ENCODE measurements at places on chromosomes 7 and 10.

DNA sequence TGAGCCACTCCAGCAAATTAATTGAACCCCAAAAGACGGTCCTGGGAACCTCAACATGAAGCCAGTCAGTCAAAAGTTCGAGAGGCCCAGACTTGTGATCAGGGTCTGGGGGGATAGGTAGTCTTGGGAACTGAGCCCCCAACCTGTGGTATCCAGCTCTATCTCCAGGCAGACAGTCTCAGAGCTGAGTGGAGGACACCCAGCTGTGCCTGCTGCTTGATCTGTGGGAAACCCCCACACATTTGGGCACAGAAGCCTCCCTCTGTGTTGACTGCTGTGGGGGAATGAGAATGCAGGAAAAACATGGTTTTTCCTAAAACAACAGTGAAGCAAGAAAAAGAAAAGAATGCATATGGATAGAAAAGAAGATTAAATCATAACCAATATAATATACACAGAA, 16.3 kb upstream of the SNX8 start:
- DNase-seq = no peak

DNA sequence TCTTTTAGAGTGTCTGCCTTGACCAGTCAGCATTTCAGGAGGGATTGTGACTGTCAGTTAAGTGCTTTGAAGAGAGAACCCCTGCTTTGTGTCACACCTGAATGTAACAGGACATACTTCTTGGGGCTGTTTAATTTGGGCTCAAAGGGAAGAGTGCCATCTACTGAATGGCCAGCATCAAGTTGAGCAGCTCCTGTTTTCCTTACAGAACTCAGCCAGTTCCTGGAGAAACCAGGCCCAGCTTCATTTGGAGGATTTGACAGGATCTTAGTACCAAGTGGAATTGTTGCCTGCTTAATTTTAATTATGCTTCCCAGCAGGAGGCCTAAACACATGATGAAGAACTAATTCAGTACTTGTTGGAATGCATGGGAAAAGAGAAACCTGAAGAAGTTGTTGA, 8.3 kb downstream of the ADD3 start:
- DNase-seq = peak; percentile 38

DNA sequence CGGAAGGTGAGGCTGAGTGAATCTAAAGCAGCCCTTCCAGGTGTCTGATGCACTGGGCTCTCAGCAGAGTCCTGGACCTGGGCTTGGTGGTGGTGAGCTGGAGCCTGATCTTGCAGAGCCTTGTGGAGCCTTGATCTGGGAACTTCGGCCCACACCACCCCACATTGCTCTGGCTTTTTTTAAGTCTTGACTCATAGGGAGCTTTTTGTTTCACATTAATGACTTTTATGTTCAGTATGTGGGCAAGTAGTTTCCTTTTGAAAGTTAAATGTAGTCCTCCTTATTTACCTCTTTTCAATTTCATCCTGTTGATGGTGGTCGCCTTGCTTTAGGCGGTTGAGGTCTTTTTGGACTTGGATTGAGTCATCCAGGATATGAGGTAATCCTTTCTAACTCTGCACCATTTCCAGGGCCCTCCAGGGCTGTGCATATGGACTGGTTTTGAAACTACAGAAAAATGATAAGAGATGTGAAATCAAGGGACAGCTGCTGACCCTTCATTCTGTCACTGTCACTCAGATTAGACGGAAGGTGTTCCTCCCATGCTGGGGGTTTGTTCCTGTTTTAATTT, 2.9 kb upstream of the NRAP start:
- DNase-seq = no peak

DNA sequence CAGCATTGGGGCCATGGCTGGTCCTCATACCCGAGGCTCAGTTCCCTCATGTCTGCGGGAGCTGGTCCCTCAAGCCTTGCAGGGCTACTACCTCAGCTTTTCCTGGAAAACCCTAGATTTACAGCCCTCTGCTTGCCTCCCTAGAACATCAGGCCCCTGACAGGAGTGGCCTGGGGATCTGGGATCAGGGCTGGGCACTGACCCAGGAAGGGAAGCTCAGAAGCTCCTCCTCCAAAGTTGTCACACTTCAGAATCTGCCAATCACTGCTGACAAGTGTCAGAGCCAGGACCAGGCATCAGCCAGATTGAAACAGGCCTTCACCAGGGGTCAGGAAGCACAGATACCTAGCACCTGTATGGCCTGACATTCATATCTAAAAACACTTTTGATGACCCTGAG, 115.2 kb downstream of the GRID1 start:
- DNase-seq = no peak

- no peak for DNase-seq
Observed at GRCh38 chr10:6342096-6342685, 139.5 kb downstream of the PFKFB3 start.

GRCh38 chr10:124026589-124026939, 66.8 kb downstream of the CHST15 start:
- no peak for DNase-seq

GRCh38 chr10:102781921-102782557, 38.3 kb downstream of the WBP1L start:
- no peak for DNase-seq

DNA sequence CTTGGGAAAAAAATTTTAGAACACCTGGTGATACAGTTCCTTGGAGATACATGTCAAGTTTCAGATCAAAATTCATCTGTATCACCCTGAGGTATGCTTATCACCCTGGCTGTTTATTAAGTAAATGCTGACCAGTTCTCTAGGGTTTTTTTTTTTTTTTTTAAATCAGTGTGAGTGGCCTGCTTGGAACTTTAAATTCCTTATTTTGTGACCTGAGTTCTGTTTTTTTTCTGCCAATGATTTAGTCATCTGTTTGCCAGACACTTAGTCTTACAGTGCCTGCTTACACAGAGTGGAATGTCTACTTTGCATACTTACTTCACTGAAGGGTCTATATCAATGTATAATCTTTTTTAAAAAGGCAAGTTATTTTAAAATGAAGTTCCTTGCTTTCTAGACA, 1.8 kb downstream of the TSPAN13 start:
- no peak for DNase-seq

DNA sequence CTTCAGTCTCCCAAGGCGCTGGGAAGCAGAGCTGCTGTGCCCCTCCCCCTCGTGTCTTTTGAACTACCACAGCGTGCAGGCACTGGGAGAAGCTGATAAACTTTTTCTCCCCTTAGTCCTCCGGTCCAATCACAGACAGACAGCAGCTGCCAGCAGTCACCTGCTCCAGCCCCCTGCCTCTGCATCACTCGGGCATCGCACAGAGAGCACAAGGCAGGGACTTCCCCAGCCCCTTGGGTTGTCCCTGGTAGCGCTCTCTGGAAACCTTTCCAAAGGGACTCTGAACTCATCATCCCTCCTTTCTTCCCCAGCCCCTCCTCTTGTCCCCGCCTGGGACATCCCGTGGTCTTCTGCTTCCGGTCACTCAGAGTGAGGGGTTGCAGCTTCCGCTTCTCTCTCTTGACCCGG, 1.4 kb upstream of the NEUROG3 start:
- no peak for DNase-seq

- no peak for DNase-seq
Observed at GRCh38 chr10:116684781-116685180, 57.6 kb downstream of the HSPA12A start.

- no peak for DNase-seq
Observed at GRCh38 chr7:120274482-120274881, 1.5 kb downstream of the KCND2 start.

- no peak for DNase-seq
Observed at GRCh38 chr10:35517431-35518181, 87.5 kb upstream of the GJD4 start.

- DNase-seq = no peak
Observed at GRCh38 chr7:152617056-152617455, 58.9 kb downstream of the XRCC2 start.

DNA sequence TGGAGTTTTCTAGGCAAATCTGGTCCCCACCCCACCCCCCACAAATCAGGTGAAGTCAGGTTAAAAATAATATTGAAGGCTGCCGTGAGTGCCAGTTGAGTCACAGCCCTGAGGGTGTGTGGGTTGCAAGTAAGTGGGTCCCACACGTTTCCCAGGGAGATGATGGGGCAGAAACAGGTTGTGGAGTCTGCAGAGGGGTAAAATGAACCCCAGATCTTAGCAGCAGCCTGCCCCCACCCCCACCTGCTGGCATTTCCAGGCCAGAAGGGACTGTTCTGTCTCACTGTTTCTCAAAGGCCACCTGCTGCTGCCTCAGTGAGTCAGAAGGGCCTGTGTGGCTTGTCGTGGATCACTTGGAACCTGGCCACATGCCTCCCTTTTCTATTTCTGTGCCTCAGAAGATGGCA, 59.8 kb upstream of the SMNDC1 start:
- no peak for DNase-seq

DNA sequence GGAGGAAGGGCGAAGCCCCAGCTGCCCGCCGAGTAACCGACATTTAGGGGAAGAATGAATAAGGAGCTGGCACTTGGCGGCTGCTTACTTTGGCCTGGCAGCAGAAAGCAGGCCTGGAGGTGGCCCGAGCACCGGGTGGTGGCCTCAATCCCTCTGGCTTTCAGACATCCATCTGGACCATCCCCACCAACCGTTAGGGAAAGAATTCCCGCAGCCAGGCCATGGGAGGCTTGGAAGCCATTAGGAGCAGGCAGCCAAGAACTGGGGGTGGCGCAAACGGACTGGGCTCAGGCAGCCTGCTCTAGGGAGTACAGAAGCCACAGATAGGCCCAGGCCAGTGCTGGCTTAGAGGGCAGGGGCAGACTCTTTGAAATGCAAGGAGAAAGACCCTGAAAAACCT, 132.7 kb downstream of the NEURL1 start:
- DNase-seq = no peak

DNA sequence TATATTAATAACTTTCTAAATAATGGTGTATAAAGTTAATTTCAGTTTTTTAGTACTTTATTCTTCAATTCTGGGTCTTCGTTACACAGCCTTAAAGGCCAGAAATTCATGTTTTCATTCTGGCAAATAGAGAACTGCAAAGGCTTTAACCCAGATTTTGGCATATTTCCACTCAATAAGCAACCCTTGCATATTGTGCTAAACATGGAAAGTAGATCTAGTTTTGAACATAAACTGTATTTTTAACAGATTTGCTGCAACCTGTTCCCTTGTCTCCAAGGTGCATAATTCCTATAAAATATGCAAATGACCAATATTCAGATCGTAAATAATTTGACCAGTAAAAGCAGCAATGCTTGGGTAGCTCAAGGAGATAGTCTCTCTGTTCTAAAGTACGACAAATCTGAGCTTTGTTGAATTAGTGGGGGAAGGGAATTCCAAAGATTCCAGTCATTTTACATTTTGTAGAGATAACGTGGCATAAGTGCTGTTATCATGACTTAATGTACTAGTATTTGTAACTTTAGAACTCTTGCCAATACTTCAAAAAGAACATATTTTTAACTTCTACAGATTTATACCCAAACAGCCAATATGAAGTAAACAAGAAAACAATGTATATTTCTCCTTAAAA, 46.4 kb upstream of the RSBN1L start:
- DNase-seq = no peak

- DNase-seq = no peak
Observed at GRCh38 chr10:1197384-1197783, 141.2 kb downstream of the WDR37 start.

DNA sequence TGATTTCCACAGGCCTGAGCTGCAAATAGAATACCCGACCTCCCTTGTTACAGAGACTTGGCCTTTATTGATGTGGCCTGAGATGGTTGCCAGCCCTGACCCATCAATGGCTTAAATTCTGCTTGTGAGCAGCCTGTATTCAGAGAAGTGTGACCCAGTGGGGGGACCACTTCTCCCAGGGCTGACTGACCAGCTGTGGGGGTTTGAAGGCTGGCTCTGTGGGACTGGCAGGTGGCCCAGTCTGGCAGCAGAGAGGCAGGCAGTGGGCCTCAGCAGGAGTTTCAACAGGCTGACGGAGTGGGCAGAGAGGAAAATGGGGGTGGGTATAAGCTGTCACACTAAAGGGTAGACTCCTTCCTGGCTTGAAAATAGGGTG, 12.2 kb upstream of the PPIF start:
- DNase-seq = no peak

DNA sequence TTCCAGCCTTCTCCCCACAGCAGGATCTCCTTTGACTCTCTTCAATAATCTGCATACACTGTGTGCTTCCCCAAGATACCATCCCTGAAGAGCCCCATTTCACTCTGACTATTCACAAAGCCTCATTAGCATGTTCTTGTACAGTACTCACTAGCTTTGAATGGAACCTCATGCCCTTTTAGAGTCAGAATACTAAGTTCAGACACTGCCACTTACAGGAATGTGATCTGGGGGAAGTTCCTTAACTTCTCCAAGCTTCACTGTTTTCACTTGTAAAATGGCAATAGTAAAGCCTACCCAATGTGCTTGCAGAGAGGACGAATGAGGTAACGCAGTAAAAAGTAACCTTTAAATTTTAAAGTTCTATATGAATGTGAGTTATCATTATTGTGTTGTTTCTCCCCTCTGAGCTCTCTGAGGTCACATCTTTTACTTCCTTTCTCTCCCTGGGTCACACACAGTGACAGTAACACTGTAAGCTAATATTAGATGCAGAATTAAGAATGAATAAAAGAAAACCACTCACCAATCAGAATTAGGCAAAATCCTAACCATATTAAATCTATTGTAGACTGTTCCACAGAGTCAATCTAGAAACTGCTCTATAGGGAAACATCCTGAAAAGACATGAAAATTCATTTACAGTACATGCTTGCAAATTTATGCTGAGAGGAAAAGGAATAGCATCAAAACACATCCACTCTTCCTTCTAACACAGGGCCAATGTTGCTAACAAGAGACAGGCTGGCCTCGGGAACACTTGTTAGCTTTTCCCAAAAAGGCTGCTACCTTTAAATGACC, 64.2 kb upstream of the IL6 start:
- no peak for DNase-seq

DNA sequence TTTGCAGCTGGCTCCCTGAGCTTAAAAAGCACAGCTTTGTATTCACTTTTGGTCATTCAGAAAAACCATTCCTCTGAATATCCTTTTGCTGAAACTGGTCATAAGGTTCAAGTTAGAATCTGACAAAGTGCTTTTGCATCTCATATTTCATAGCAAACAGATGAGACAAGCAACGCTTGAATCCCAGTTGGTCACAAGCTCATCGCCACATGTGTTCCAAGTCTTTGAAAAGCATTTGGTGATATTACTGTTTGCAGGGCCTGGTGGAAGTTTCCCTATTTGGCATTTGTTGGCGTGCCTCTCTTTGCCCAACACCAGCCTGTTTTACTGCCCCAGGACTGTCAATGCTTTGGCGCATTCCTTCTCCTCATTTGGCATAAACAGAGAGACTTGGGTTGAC, 10.3 kb downstream of the TACC2 start:
- DNase-seq = no peak

DNA sequence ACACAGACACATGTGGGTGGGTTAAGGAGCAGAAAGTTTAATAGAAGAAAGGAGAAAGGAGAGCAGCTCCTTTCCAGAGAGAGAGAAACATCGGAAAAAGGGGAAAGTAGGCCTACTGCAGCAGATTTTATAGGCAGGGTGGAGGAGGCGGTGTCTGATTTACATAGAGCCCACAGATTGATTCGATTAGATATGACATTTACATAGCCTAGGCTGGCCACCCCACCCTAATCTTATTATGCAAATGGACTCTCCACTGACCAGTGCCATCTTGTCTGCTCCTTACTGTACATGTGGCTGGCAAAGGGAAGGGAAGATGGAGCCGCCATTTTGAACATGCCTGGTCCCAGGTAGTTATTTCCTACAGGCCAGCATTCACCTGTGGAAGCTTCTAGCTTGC, 38.7 kb upstream of the SCIN start:
- DNase-seq = no peak
